Nucleus accumbens (tissue), 56 donors: ENCODE measurements at places on chromosomes 1 and 21.
A peak's percentile ranks its signal among the peaks of the same experiment; 100 is the strongest.

DNA sequence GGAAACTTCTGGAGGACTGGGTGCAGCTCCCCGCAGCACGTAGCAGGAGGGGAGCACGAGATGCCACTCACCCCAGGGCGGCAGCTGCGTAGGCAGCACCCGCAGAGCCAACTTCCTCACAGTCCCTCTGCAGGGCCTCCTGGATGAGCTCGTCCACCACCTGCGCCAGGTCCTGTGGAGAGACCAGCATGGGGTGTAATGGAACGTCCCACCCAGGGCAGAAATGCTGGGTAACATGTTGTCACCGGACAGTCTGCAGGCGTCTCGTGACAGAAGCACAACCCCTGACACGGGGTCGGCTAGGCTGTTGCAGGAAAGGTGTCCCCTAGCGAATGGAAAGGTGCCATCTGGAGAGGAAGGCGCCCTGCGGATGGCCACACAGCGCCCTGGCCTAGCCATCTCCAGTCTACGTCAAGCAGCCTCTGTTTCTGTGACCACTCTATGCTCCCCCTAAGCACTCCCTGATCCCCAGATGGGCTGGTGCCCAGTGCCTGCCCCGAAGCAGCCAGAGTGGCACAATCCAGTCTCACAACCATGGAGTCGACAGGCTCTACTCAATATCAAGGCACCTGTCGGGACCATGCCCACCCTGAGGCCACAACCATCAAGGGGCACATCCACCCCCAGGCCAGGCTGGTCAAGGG is 21.2 kb downstream of the MCM3AP start:
- DNase-seq: no peak

DNA sequence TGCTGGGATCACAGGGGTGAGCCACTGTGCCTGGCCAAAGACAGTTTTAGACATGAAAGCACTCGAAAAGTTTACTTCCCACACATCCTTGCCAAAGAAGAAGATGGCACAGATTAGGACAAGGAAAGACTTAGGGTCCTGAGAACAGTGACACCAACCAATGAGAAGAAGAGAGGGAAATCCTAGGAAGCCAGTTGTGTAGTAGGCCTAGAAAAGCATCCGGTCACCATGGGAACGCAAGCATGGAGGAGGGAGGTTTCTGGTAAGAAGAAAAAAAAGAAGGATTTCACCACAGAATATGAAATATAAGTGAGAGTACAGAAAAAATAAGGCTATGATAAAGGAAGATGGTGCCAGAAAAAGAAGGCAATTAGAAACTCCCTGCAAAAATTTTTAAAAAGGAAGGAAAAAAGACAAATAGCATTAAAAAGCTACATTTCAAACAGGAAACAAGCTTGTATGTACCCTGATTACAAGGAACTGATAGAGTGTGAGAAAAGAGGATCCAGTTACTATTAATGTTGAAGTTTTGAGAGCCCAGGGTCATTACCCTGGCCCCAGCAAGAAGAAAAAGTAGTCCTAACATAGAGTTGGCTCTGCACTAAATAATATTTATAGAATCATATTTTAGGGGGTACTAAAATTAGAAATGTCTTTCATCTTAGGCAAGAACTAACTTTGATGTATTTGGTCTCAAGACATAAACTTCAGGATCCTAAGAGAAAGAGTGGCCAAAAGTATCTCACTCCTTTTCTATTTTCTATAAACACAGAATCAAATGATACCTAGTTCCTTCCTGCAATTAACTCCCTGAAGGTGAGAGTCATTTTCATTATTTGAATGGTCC is 16.1 kb downstream of the DIPK1A start:
- peak; percentile 18 for DNase-seq

DNA sequence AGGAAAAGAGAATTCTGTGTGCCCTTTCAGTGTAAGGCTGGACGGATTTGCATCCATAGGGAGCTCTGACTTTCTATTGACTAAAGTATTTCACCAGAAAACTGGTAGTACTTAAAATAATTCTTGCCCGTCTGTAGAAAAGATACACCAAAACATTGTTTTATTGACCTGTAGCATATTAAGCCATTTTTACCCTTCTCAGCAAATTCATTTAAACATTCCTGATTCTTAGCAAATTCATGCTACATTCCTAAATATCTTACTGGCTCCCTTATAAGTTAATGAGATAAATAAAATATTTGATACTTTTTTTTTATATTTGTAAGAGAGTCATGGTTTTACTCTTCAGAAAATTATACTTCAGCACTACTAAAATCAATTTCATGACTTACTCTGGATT is 1.6 kb upstream of the IPP start:
- no peak for DNase-seq

- DNase-seq: no peak
Observed at GRCh38 chr1:67307251-67308060, at the start of gene IL12RB2. TSS of gene IL12RB2 (plus strand) at chr1:67307873. CDS start at chr1:67320369, 12,496 bp downstream.

GRCh38 chr1:223711173-223711572 is 1.2 kb upstream of the CAPN2 start:
- DNase-seq: no peak

DNA sequence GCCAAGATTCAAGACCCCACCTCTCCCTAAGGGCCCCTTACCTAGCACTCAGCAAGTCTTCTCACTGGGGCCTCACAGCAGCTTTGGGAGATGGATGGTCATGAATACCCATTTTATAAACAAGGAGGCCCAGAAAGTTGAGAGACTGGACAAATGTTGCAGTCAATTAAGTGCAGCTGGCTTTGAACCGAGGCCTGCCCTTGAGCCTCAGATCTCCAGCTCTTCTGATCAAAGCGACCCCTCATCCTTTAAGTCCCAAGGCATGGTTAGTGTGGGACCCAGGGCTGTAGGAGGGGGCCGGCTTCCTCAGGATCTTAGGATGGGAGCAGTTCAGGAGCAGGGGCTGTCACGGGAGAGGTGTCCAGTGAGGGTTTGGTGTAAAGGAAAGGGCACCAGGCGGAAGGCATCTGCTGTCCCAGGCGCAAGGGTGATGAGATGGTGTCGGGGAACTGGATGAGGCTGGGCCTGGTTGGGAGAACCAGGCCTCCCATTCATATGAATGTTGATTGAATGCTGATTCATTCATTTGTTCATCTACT is 5.1 kb upstream of the MTFR1L start:
- no peak for DNase-seq

DNA sequence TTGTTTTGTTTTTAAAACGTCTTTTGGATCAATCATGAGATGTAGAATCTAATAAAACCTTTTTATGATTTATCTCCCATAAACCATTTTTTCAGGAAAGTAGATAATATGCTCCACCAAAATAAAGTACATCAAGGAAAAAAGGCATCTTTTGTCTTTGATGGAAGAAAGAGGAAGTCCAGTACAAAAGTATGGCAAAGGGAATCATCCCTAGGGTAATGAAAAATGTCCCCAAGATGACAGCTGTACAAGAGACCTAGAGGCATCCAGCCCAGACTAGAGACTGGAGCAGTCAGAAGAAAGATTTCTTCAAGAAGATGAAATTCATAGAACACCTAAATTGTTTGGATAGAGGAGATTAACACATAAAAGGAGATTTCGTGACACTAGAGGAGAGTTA is 32.3 kb upstream of the GFI1 start:
- no peak for DNase-seq

DNA sequence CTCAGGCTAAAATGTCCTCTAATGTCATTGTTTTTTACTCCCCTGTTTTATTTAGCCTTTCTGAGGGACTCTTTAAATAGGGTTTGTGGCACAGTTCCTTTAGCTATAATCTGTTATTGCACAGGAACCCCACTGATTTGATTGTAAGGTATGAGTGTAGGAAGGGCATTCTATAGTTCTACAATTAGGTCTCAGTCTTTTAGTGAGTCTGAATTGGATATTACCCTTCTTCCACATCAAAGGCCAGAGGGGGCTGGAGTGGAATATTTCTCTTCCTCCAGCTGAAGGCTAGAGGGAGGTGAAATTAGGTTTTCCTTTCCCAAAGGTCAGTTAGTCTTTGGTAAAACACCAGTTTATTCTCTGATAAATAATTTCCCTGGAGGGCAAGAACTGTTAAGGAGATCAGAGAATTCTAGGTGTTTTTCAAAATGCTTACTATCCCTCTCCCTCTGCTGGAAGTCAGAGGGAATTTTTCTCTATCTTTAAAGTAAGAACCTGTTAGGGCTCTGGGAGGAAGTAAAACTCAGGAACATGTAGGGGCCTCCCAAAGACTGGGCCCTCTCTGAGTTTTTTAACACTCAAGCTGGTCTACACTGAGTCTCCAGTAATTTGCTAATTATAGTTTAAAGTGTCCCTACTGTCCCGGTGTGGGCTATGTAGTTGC is 176.3 kb upstream of the ZNHIT6 start:
- no peak for DNase-seq

DNA sequence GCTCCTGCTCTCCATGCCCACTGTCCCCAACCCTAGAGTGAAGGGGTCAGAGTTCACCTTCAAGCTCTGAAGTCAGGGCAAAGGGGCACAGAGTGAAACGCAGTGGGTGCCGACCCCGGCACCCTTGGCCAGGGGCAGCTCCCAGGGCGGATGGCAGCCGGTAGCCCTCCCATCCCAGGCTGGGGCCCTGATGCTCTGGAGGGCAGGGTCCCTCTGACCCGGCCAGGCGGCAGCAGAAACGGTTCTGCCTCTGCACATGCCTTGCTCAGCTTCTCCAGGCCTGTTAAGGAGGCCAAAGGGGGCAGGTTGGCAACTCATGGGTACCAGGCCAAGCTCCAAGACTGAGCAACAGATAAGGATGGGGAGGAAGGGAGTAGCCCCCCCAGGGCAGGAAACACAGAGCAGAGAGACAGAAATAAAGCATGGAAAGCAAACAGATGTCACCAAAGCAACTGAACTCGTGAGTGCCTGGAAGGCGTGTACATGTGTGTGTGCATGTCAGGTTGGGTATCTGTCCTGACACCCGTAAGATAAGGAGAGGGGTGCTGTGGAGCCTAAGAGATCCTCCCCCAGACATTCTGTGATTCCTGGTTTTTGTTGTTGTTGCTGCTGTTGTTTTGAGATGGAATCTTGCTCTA is 112.3 kb upstream of the IFFO2 start:
- no peak for DNase-seq

DNA sequence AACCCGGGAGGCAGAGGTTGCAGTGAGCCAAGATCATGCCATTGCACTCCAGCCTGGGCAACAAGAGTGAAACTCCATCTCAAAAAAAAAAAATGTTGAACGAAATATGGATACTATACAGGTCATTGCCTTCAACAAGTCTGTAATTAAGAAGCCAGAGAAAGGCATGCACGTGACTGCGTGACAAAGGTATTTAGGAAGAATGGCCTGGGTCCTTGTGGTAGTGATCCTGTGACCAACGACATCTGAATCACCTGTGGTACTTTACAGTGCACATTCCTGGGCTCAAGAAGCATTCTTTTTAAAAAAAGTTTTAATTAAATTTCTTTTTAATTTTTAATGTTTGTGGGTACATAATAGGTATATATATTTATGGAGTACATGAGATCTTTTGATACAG is 115.0 kb downstream of the GREM2 start:
- DNase-seq: no peak

DNA sequence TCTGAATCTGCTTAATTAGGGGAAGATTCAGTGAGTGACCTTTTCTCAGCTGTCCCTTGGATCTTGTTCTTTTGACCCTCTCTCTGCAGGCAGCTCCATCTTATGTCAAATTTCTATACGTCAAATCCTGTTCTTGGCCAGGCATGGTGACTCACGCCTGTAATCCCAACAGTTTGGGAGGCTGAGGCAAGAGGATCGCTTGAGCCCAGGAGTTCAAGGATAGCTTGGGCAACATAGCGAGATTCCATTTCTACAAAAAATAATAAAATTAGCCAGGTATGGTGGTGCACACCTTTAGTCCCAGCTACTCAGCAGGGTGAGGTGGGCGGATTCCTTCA is 12.3 kb upstream of the CDC42 start:
- DNase-seq: no peak

GRCh38 chr1:28899267-28899666 is 15.1 kb upstream of the EPB41 start:
- DNase-seq: no peak

DNA sequence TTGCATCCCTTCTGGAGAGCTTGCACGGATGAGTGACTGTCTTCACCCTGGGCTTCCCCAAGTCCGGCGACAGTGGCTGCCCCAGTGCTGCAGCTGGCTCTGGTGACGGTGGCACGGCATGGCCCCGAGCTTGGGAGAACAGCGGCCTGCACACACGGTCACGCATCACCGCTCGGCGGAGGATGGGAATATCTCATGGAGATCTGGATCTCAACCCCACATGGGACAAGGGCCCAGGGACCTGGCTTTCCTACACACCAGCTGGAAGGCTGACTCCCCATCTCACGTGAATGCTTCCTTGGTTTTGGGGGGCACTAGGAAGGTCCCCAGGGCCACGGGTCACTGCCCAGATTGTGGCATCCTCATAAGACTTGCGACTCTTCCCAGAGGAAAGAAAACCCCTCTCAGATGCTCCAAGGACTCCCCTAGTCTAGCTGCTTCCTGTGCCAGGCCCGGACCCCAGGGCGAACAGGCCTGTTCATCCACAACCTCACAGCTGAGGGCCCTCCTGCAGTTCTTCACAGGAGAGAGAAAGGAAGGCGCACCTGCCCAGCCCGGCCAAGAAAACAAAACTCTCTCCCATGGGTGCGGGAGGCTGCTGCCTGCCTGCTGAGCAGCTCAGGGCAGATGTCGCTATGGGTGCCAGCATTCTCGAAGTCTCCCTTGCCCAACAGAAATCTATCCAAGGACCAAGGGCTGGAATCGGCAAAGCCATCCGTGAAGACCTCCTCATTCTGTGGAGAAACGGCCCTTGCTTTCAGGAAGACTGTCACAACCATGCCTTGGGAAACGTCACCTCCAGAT is 9.9 kb downstream of the CFAP410 start:
- no peak for DNase-seq

DNA sequence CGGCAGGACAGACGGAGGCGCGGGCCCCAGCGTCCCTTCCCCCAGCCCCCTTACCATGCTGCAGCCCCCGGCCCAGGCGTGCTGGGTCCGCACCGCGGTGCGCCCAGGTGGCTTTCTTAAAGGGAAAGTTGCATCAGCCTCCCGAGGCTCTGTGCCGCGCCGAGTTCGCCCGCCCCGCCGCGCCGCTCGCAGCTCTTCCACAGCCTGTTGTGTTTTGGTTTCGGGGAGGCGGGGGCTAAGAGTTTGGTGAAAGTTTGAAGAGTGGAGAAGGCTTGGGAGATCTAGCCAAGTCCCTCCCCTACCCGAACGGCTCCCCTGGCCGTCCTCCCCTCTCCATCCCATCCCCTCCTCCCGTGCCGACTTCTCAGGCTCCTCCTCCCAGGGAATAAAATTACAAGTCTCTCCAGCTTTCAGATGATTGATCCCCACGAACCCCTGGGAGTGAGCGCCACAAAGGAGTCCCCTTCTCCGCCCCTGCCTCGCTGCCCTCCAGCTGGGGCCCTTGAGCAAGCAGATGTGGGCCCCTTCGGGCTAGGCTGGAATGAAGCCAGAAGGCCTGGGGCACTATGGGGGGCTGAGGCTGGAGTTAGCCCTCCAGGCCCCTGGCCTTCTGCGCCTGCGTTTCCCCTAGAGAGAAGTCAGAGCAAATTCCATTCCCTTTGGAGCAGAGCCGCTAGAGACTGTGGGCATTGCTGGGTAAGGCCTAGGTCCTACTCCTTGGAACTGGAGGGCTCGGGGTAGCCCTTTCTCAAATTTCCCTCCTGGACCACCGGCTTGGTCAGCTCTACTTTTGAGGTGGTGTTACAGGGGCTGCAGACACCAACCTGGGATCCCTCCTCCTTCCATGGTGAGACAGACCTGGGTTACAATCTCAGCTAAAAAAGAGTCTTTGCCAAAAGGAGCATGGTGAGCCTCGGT is at the start of gene SLC6A9:
SLC6A9 (minus strand) TSS at position 211 of the 918 bp plus-strand sequence. CDS start 7,185 bp downstream, outside the sequence.
- DNase-seq: peak; percentile 37
